Activated CD4-positive, alpha-beta T cell treated with anti-CD3 and anti-CD28 coated beads, Interleukin-2, amount 50 U/mL, for 16 hours (primary cell): ENCODE measurements at places on chromosomes 13 and 19.

- DNase-seq, result peak; percentile 12
Measured at GRCh38 chr13:29754473-29754806, 96.0 kb downstream of the UBL3 start.

DNA sequence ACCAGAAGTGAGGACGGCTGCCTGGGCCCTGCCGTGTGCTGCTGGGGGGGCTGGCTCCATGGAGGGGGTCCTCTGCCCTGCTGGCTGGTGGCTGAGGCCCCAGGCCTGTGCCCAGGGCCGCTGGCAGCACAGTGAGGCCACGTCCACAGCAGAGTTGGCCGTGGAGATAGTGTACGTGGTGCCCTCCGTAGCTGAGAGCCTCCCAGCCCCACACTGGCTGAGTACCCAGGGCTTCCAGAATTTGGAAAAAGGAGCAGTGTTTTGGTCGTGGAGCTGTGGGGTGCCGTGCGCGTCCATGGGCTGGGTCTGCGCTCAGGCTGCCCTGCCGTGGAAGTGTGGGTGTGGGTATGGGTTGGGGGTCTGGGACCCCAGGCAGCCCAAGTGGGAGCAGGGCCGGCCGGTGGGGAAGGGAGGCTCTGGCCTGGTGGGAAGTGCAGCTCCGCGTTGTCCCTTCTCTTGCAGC lies 5.9 kb downstream of the PTBP1 start:
- DNase-seq, result no peak

GRCh38 chr13:46624821-46625220 lies 71.9 kb downstream of the LRCH1 start:
- DNase-seq, result no peak

- DNase-seq, result no peak
Measured at GRCh38 chr13:33512880-33513554, 227.5 kb upstream of the STARD13 start.

DNA sequence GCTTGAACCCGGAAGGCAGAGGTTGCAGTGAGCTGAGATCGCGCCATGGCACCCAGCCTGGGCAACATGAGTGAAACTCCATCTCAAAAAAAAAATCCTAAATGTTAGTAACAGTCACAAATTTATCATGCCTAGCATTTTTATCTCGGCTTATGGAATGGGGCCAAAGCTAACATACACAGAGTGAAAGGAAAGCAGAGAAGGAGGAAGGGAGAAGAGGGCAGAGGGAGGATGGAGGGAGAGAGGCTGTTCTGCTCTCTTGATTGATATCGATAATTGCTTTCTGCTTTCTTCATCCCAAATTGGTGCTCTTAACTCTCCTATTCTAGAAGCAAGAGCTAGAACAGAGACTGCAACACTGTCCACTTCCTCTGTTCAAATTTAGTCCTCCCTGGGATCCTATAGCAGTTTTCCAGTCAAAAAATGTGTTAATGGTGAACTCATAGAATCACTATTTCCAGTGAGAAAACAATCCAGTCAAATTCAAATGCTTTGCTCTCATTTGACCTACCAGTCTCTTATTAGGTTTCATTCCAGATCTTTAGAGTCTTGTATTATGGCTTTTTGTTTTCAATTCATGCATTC lies 15.8 kb upstream of the TUBGCP3 start:
- DNase-seq, result no peak

DNA sequence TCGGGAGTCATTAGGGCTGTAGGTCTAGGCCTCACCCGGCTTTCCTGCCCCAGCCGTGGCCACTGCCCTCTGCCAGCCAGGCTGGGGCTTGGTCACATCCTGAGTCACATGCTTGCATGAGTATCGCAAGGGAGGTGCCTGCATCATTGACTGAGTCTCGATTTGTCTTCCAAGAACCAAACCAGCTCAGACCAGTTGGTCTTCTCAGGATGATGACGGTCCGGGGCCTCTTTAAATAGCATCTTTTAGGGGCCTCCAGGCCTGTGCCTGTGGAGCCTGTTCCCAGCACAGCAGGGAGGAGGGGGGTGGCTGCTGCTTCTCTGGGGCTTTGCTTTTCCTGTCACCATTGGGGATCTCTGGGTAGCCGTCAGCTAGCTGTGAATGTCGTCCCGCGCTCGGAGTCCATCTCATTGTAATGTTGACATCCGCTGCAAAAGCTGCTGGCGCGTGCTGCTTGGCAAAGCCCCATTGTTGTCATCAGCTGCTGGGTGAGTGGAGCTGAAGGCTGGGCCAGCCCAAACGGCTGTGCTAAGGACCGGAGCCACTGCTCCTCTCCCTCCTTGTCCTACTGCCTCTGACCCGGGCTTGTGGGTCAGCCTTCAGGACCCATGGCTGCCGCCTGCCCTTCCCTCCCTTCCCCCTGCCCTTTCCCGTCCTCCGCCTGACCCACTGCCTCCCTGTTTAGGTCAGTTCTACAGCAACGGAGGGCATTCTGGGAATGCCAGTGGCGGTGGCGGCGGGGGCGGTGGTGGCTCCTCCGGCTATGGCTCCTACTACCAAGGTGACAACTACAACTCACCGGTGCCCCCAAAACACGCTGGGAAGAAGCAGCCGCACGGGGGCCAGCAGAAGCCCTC lies 14.3 kb upstream of the QTRT1 start:
- DNase-seq, result no peak

GRCh38 chr19:46924874-46925547 lies 64.2 kb downstream of the ARHGAP35 start:
- peak; percentile 59 for DNase-seq

DNA sequence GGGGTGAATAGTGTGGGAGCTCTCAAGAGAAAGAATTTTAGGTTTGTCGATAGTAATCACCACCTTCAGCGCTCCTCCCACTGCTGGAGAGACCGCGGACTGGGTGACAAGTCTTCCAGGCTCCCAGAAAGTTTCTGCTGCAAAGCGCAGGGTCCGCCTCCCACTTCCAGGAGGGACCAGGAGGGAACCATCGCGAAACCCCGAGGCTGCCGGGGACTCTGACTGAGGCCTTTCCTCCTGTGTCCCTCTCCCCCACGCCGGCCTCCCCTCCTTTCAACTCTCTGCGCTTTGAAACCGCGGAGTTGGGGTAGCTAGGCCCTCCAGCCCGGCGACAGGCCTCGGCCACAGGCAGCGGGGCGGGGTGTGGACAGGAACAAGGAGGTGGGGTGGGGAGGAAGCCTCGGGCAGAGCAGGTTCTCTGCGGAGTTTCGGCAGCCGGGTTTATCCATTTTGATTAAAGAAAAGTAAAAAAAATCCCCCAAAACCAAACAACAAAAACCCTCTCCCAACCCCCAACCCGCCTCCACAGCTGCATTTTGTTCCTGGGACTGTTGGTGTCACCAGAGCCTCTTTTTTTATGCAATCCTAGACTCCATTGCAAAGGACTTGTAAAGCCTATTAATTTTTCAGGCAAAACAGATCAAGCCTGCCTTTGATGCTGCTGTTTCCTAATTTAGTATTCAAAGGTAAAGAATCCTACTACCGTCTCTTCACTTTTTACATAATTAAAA lies 157.2 kb downstream of the TM9SF2 start:
- peak; percentile 45 for DNase-seq

- peak; percentile 78 for DNase-seq
Measured at GRCh38 chr13:42969565-42970172, 22.4 kb downstream of the EPSTI1 start.

GRCh38 chr19:32241932-32242710 lies 103.3 kb upstream of the ZNF507 start:
- DNase-seq, result no peak

DNA sequence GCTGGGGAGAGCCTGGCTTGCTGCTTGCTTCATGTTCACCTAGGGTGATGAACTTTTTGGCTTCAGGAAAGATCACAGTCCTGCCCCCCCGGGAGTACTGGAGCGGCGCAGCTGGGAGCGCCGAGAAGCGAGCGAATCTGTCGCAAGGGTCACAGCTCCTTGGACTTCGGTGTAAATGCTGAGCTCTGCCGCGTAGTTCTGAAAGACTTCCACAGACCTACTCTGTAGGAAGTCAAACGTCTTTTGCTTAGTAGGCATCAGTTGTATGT lies 2.7 kb downstream of the ING1 start:
- no peak for DNase-seq

GRCh38 chr19:41928754-41929535 lies 696 bp upstream of the ERFL start:
- no peak for DNase-seq

DNA sequence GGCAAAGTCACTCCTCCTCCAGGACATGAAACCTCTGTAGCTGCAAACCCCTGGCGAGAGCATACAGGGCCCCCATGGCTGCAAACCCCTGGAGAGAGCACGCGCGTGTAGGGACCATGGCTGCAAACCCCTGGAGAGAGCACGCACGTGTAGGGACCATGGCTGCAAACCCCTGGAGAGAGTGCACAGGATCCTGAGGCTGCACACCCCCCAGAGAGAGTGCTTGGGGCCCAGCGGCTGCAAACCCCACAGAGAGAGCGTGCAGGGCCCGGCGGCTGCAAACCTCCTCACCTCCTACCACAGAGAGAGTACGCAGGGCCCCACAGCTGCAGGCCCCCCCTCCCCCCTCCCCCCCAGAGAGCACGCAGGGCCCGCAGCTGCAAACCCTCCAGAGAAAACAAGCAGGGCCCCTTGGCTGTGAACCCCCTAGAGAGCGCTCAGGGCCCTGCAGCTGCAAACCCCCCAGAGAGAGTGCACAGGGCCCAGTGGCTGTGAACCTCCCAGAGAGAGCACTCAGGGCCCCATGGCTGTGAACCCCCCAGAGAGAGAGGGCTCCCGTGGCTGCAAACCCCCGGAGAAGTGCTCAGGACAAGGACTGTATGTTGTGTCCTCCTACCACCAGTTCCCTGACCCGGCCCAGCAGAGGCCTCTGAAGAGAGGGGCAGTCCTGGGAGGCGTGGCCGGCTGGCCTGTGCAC lies 7.3 kb downstream of the ADPRHL1 start:
- DNase-seq, result no peak

DNA sequence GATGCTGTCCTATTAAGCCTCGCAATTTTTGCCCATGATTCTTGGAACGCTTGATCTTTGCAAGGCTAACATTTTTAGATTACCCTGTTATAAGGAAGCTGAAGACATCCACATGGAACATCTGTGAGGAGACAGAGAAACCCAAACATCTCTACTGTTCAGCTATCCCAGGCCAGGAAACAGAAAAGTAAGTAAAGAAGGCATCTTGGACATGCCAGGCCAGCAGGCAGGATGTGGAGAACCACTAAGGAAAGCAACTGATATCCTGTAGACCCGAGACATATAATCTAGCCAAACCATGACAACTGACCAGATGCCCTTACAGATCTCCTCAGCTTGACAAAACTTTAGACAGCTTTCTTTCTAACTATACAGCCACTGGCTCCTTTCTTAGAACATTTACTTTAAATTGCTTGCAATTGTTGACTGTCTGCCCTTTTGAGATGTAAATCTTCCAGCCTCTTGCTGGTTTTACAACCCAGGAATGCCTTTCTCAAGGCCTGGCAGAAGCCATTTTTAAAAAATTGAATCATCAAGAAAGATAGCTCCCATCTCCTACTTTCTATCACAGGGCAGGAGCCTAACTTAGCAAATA lies 255.8 kb upstream of the DACH1 start:
- DNase-seq, result no peak

DNA sequence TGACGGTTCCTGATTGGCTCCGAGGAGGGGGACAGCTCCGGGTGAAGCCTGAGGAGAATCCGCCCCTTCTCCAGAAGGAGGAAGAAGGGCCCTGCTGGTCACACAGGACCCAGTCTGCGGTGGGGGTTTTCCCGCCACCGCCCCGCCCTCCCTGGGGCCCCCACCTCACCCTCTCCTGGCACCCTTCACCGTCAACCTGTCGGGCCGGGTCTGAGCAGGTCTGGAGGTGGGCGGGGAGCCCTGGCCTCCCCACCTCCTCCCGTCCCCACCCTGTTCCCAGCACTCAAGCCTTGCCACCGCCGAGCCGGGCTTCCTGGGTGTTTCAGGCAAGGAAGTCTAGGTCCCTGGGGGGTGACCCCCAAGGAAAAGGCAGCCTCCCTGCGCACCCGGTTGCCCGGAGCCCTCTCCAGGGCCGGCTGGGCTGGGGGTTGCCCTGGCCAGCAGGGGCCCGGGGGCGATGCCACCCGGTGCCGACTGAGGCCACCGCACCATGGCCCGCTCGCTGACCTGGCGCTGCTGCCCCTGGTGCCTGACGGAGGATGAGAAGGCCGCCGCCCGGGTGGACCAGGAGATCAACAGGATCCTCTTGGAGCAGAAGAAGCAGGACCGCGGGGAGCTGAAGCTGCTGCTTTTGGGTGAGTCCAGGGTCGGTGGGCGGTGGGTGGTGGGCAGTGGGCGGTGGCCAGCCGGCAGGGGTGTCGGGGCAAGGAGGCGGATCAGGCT lies at the start of gene GNA15:
TSS of gene GNA15 (plus strand) at position 73 of the 723 bp plus-strand sequence. CDS start at position 491, 418 bp downstream.
- DNase-seq, result peak; percentile 81

GRCh38 chr19:8254286-8255001 lies 45.3 kb downstream of the CERS4 start:
- DNase-seq, result no peak

DNA sequence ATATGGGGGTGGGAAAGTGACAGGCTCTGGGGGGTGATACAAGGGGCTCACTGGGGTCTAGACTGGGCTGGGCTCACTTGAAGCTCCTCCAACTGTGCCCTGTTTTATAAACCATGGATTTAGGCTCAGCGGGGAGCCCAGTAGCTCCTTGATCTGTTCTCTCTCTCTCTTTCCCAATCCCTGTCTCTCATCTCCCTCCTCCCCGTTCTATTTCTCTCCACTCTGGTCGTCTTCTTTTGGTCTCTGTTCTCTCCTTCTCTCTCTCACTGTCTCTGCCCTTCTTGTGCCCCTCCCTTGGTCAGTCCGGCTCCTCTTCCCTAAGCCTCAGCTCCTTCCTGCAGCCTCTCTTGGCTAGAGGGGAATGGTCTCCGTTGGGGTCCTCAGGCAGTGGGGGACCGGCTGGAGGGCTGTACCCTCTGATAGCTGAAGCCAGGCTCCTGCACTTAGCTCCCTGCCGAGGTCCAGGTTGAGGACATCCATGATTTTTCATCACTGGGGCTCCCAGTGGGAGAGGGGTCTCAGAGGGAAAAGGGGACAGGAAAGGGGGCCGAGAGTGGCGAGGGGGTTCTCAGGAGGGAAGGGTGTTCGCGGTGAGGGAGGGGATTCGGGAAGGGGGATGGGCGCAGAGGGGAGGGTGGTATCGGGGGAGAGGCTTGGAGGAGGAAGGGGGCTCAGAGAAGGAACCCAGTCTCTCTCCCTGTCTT lies 8.5 kb downstream of the UNC13A start:
- DNase-seq, result no peak

DNA sequence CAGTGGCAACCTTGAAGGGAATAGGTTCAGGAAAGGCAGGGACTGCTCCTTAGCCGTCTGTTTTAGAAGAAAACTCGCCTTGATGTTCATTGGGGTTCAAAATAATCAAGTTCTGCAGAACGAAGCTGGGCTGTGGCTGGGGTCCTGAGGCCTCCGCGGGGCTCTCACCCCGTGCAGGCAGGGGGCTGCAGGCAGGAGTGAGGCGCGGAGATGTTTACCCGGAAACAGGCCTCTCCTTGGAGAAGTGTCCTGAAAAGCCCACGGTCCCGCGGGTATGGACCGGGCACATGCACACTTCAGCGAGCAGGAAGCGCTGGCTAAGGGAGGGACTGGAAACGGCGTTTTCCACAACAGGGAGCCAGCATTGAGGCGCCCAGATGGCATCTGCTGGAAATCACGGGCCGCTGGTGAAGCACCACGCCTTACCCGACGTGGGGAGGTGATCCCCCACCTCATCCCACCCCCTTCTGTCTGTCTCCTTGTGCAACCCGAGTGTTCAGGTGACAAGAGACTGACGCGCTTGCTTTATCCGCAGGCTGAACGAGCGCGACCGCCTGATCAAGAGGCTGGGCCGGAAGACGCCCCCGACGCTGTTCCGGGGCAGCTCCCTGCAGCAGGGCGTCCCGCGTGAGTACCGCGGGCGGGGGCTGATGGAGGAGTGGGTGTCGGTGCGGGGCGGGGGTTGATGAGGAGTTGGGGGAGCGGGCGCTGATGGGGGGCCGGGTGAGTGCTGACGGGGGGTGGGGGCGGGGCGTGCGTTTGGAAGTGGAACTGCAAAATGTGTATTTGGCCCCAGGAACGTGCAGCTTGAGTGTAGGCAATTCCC lies 39.6 kb downstream of the SHISA2 start:
- DNase-seq, result peak; percentile 23
